ENCODE measurements at places on chromosomes 12 and 14.

GRCh38 chr12:91951571-91951970, 194.1 kb downstream of the BTG1 start:
- peak; percentile 29 for DNase-seq

GRCh38 chr14:20998674-20999366, at the start of gene SLC39A2:
Gene SLC39A2, plus strand, starts transcription at chr14:20999293. Its CDS starts 154 bp downstream, at chr14:20999447.
- DNase-seq = peak; percentile 86

DNA sequence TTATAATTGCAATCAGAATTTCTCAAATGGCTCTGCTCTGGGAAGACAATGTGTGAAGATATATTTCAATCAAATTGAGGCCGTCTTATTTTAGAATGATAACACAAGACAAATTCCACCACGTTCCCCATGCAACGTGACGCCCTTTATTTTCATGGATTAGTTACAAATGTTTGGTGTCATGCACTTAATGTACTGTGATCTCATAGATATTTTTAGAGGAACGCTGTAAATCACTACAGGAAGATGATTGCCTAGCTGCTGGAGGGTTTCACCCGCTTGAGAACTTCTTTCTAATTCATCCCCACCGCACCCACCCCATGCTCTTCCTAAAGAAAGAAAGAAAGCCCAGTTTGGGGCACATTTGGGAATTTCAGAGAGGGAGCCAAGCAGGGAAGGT, 117.2 kb downstream of the PLXNC1 start:
- DNase-seq = peak; percentile 37

- no peak for DNase-seq
Observed at GRCh38 chr12:42968426-42968825, 378.9 kb upstream of the PRICKLE1 start.

GRCh38 chr14:68394764-68395143, 398.1 kb downstream of the ZFP36L1 start:
- DNase-seq = no peak

- no peak for DNase-seq
Observed at GRCh38 chr14:74683406-74683805, 29.5 kb downstream of the AREL1 start.

DNA sequence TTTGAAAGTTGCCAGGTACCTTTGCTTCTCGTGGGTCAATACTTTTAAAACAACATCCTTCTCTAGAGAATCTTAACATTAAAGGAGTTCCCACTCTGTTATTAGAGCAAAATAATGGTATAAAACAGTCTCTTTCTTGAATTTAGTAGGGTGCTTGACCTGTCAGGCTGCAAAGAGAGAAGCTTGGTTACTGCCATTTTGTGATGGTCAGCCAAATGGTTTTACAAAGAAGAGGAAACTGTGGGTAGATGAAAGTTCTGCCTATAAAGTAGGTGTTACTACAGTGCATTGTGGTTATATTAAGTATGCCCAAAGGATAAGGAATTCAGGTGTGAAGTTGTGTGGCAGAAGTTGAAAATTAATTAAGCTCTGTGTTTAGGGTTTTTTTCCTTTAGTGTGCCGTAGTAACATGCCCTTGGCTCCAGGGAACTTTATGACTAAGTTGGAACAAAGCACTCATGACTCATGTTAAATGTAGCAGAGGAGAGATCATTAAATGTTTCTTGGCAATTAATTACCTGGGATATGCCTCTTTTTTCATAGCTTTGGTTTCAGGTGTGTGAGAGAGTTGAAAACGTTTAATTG, 354.0 kb upstream of the KITLG start:
- DNase-seq = no peak

DNA sequence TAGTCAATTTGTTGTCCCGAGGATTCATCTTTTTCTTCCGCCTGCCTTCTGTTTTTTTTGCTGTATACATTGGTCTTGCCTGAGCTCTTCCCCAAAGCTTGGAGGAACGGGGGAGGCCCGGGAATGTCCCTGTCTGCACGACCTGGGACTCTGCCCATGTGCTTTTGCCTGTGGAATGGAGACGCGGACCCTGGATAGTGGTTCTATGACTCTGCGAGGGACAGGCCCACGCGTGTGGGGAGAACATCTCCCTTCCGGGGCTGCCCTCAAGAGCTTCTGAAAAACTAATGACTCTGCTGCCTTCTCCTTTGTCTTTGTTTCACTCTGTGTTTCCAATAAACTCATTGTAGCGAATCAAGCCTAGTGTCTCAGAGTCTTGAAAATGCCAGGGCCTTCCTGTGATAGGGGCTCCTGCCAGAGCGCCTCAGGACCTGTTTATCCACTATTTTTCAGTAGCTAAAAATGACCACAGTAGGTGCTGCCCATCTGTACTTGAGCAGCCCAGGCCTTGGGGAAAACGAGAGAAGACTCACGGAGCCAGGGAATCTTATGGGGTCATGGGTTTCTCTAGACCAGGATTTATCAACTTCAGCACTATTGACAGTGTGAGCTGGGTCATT, 12.3 kb downstream of the KRT83 start:
- no peak for DNase-seq

Measured in AG08395 (cell line).